Fibroblast of gingiva (primary cell): ENCODE measurements at places on chromosomes 1 and 21.

DNA sequence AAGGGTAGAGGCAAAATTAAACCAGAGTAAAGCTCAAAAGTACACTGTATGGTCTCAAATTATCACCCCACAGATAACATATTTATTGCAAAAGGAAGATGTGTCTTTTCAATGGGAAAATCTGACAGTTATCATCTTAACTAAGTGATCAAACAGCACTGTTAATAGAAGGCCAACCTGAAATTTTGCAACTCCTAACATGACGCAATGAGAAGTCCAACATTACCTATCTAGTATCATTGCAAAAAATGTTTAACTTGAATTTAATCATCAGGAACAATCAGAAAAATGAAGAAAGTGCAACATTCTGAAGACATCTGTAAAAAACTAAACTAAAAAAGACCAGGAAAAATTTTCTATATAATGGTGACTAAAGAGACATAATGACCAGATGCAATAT lies 156.7 kb upstream of the POGK start:
- no peak for DNase-seq

- DNase-seq = no peak
Observed at GRCh38 chr1:86821956-86822355, 92.0 kb downstream of the SELENOF start.

- no peak for DNase-seq
Observed at GRCh38 chr1:46615735-46616134, 876 bp downstream of the MOB3C start.

- no peak for DNase-seq
Observed at GRCh38 chr1:70382682-70383081, 28.2 kb upstream of the ANKRD13C start.

- DNase-seq = peak; percentile 81
Observed at GRCh38 chr1:58592522-58593134, 15.6 kb upstream of the TACSTD2 start.

- no peak for DNase-seq
Observed at GRCh38 chr21:27094184-27094948, 127.5 kb upstream of the ADAMTS5 start.

GRCh38 chr1:55631509-55631908 lies 416.3 kb upstream of the USP24 start:
- peak; percentile 36 for DNase-seq

GRCh38 chr21:34857122-34857713 lies 188.4 kb downstream of the CLIC6 start:
- DNase-seq = no peak

DNA sequence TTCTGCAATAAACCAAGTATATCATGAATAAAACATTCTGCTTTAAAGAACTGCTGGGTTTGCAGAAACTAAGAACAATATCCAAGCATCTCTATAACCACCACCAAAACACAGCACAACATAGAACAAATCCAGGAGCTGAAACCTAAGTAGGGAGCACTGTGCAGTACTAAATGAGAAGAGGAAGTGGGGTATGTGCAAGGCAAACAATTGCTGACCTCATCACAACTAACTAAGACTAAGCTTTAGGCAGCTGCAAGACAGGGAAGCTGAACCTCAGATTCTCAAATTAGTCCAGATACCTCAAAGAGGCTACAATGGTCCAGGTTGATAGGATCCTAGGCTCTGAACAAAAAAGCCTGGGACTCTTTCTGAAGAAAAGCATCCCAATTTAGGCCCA lies 172.6 kb downstream of the SLC44A5 start:
- no peak for DNase-seq

- DNase-seq = no peak
Observed at GRCh38 chr1:107897438-107898345, 67.3 kb downstream of the VAV3 start.

GRCh38 chr1:244945109-244945671 lies 80.8 kb upstream of the HNRNPU start:
- DNase-seq = no peak

DNA sequence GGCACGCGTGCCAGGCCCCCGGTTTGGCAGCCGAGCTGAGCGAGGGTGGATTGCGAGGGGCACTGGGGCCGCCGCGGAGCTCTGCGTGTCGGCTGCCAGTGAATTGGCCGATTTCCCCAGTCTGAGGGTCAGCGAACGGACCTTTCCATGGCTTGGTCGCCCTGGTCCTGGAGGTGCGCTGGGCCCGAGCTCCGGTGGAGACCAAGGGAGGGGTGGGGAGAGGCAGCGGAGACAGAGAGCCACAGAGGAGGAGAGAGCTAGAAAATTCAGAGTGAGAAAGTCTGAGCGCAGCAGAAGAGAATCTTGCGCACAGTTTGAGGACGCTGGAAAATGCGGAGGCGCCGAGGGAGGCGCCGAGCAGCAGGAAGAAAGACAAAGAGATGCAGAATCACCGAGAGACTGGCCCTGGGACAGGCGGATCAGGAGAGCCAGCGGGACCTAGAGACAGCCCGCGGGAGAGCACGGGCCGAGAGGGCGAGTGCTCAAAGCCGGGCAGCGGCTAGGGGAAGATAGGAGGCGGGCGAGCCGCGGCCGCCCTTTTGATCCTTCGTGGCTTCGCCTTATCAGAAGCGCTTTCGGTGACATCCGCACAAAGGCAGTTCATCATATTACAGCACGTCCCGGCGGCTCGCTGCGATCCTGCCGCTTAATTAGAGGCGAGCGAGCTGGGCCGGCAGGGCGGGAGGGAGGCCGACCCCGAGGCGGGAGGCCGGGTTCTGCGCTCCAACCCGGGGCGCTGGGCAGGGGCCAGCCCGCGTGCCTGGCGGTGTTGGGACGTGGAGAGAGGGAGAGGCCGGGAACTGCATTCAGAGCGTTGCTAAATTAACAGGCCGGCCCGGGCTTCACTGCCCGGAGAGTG lies 12.7 kb downstream of the PAX7 start:
- no peak for DNase-seq

GRCh38 chr1:53383136-53383870 lies 55.4 kb upstream of the LRP8 start:
- DNase-seq = no peak

GRCh38 chr1:215566556-215567490 lies at the start of gene KCTD3:
TSS of gene KCTD3 (plus strand) at chr1:215567304. CDS start at chr1:215567686, 382 bp downstream.
- peak; percentile 81 for DNase-seq

DNA sequence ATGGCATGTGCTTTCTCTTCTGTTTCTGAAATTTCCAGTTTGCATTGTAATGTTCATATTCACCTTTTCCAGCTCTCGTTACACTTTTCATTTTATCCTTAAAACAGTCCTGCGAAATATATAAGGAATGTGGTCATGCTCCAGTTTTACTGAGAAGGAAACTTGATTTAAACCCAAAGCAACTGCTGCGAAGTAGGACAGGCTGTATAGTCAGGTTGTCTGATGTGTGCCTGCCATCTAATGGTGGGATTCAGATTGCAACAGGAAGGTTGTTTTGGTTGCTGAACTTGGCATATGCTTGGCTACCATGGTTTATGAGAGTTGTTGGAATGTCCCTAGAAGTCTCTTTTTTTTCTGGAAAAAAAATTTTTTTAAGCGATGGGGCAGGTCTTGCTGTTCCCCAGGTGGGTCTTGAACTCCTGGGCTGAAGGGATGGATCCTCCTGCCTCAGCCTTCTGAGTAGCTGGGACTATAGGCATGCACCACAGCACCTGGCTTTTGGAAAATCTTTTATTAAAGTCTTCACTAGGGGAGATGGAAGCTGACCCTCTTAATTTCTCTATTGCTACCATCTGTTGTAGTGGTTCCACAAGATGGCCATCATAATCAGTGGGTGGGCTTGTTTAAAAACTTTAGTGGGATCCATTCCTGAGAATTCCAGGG lies 86.9 kb downstream of the UCK2 start:
- peak; percentile 74 for DNase-seq

DNA sequence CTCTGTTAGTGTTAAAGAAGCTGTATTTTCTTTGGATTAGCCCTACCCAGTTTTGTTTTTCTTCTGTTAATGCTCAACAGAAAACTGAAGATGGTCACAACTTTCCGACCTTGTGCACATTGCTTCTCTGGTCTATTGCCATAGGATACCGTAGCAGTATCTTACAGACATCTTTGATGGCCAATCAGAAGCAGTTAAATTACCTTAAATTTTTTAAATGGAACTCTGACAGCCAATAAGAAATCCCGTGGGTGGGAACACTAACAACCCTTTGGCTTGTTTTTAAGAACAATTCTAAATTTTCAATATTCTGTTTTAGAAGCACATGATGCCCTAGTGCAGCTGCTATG lies 17.2 kb downstream of the NFYC start:
- peak; percentile 83 for DNase-seq

DNA sequence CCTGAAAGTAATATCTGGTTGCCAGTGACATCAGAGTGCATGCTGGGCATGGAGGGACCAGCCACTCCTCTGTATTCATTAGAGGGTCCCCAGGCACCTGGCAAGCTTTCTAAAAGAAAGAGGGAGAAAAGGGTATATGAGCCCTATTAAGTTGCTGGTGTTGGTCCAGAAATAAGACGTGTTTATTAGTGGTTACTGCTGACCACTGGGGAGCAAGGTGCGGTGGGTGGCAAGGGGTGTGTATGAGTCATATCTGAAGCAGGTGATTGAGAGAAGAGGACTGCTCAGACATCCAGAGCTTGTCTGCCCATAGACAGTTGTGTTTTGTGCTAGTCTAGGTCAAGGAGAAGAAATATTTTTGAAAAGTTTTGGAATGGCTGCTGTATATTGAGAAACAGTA lies 298.1 kb downstream of the TM2D1 start:
- DNase-seq = no peak

DNA sequence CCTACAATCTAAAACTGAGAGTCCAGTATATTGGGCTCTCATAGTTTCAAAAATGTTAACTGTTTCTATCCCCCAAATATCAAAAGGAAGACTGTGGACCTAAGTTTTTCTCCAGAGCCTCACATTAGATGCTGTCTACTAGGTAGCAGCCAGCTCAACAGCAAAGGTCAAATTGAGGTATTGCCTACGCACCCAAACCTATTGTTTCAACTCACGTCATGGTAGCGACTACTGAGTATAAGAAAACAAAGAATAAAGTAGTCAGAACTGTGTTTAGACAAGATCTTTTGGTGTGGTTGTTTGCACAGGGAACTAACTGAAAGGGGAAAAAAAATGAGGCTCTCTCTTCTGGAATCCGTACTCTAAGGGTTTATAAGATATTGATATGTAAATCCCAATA lies 173.2 kb downstream of the LBR start:
- no peak for DNase-seq

- DNase-seq = no peak
Observed at GRCh38 chr1:236468625-236469024, 55.2 kb upstream of the LGALS8 start.

GRCh38 chr1:17018849-17019248 lies 7.1 kb upstream of the ATP13A2 start:
- DNase-seq = no peak

DNA sequence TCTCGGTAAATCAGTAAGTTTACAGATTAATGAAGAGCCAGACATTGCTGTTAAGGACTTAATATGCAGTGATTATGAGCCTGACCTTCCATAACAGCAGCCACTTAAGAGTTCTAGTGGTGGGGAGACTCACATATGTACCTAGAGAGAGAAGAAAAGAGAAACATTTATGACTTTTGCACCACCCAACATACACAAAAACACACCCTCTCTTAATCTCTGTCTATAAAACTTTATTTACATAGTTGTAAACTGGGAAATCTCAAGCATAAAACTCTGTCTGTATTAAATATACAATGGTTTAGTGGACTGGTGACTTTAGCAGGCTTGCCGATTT lies 347.4 kb upstream of the ADGRL2 start:
- DNase-seq = no peak

GRCh38 chr1:221098471-221099405 lies 219.5 kb downstream of the HLX start:
- peak; percentile 39 for DNase-seq

- no peak for DNase-seq
Observed at GRCh38 chr1:239868058-239868832, 223.4 kb upstream of the FMN2 start.

- no peak for DNase-seq
Observed at GRCh38 chr1:198671136-198671535, 32.3 kb downstream of the PTPRC start.

DNA sequence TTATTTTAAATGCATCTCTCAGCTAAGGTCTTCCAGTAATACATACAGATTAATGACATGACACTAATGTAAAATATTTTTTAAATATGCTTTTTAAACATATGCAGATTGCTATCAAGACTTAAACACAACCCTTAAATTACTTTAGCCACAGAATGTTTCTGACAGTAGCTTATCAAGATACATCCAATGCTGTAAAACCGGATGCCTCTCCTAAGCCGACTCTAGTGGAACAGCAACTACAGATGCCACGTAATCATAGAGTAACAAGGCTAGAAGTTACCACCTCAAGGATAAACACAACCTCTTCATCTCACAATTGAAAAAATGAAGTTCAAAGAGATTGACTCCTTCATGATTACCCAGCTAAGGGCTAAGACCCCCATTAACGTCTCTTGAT lies 68.4 kb downstream of the ZZZ3 start:
- DNase-seq = no peak

DNA sequence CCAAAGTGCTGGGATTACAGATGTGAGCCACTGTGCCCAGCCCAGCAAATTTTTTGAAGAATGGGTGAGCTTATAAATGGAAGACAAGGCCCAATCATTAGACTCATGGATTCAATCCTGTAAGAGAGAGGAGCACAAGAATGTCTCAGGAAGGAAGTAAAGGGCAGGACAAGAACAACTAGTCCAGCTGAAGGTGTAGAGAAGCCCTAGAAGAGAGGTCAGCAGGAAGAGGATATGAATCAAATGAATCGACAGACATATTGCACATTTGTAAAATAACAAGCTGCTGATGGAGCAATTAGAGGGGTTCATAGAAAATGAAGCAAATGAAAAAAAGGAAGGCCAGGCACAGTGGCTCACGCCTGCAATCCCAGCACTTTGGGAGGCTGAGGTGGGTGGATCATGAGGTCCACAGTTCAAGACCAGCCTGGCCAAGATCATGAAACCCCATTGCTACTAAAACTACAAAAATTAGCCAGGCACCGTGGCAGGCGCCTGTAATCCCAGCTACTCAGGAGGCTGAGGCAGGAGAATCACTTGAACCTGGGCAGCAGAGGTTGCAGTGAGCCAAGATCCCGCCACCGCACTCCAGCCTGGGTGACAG lies 74.9 kb downstream of the MIS18A start:
- no peak for DNase-seq

GRCh38 chr1:241459186-241459802 lies 60.3 kb downstream of the FH start:
- no peak for DNase-seq

GRCh38 chr1:224506141-224506814 lies 71.7 kb upstream of the WDR26 start:
- peak; percentile 80 for DNase-seq

- DNase-seq = no peak
Observed at GRCh38 chr1:211606332-211606913, 27.5 kb upstream of the SLC30A1 start.
